ENCODE measurements at places on chromosomes 6 and 20. TPM values are rescaled to one million over a fixed set of nuclear protein-coding genes. Genes with fewer than 3 reads are reported as not detected.

The CST2 gene
- not detected for total RNA-seq

The MYB gene
- total RNA-seq = not detected

The SIRPB2 gene
- not detected for total RNA-seq

The LIN28B gene
- not detected for total RNA-seq

The ADA gene
- 31.5 TPM for total RNA-seq

The PCK1 gene
- total RNA-seq = 0.15 TPM

The TSPO2 gene
- not detected for total RNA-seq

The SULF2 gene
- 30.5 TPM for total RNA-seq
